ENCODE measurements at places on chromosomes 11 and 22. TPM values are rescaled to one million over a fixed set of nuclear protein-coding genes. Genes with fewer than 3 reads are reported as not detected.

GRCh38 chr11:123260511-123261211 lies 65.6 kb upstream of the CLMP start:
- no peak for DNase-seq

GRCh38 chr11:117426297-117426685 lies 98.6 kb downstream of the CEP164 start:
- no peak for DNase-seq

GRCh38 chr11:10669258-10670033 lies 24.1 kb downstream of the IRAG1 start:
- DNase-seq, result no peak

DNA sequence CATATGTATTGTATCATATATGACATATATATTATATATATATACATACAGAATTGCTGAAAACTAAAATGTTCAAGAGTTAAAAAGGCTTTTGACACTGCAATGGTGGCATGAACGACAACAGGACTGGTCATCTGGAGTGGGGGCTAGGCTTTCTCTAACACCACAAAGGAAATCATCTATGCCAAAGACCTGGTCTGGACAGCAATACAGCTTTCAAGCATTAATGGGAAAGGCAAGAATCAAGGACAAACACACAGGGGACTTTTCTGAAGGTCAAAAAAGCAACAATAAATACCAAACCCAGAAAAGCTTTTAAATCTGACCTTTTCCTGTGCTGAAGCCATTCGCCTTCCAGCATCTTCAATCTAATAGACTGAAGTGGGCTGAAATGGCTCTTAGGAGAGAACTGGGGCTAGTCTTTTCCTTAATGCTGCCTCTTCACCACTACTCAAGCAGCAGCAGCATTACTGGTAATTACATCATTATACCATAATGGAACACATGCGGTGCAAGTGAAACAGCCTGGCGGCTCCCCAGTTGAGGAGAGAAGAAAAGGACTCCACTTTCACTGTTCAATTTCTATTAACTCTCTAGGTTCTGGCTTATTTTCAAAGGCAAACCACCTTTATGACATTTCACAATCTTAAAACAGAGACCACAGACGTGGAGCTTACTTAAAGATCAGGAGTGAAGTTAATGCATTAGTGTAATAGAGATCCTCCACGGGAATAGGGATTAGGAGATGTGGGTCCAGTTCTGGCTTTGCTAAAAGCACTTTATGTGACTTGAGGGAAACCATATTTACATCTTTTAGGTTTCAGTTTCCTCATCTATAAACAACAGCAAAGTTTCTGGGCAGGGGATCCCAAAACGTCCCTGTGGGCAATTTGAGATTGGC lies 63.0 kb downstream of the GAB2 start:
- no peak for DNase-seq

The RAB3IL1 gene
- 4.3 TPM for total RNA-seq
